ENCODE measurements at places on chromosomes 2 and 18. TPM values are rescaled to one million over a fixed set of nuclear protein-coding genes. Genes with fewer than 3 reads are reported as not detected.

Gene ZSWIM2
- total RNA-seq = 1.2 TPM

Gene ANKRD62
- total RNA-seq = 0.16 TPM

Gene SLC5A7
- total RNA-seq = 0.94 TPM

Gene CNDP1
- total RNA-seq = 0.16 TPM

Gene CHRNG
- total RNA-seq = 0.16 TPM

Gene SLC11A1
- 1.7 TPM for total RNA-seq

Gene RBKS
- total RNA-seq = 1.2 TPM

GRCh38 chr2:29147963-29148362, 32.7 kb downstream of the CLIP4 start:
- no peak for DNase-seq

DNA sequence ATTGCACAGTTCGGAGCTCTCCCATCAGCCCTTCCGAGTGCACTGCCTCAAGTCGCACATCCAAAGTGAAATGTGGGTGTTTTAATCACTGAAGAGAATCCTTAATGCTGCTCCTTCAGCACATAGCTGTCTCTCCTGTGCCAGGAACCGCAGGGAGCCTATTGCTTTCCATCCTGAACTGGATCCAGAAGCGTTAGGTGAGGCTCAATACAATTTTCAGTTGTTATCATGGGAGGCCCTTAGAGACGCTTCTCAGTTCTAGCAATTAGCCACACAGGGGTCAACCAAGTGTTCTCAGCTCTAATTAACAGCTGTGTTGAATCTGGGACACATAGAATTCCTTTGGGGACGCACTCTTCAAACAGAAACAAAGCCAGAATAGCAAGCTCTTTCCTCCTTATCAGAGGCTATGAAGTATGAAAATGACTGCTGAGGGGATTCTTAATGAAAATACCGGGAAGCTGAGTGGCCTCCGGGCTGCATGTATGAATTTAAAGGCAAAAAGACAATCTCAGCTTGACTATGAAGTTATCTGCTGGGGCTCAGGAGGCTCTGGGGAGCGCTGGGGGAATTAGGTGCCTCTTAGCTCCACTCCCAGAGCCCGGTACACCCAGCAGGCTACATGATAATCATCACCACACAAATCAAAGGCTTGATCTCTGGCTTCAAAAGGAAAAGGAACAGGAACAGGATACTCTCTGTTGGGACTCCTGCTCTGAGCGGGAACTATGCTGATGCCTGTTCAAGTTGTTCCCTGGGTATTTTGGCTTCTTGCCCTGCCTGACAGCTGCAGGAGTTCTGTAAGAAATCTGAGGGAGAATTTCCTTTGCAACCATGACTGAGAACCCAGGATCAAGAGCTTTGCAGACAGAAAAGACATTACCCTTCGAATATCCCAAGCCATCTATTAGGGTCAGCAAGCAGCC, 55.4 kb upstream of the NCOA1 start:
- peak; percentile 27 for DNase-seq

- DNase-seq = no peak
Measured at GRCh38 chr2:141499123-141499522, 631.7 kb downstream of the LRP1B start.

- DNase-seq = no peak
Measured at GRCh38 chr2:159680692-159681091, 31.6 kb upstream of the MARCHF7 start.

- no peak for DNase-seq
Measured at GRCh38 chr2:12201369-12201768, 454.9 kb downstream of the LPIN1 start.

DNA sequence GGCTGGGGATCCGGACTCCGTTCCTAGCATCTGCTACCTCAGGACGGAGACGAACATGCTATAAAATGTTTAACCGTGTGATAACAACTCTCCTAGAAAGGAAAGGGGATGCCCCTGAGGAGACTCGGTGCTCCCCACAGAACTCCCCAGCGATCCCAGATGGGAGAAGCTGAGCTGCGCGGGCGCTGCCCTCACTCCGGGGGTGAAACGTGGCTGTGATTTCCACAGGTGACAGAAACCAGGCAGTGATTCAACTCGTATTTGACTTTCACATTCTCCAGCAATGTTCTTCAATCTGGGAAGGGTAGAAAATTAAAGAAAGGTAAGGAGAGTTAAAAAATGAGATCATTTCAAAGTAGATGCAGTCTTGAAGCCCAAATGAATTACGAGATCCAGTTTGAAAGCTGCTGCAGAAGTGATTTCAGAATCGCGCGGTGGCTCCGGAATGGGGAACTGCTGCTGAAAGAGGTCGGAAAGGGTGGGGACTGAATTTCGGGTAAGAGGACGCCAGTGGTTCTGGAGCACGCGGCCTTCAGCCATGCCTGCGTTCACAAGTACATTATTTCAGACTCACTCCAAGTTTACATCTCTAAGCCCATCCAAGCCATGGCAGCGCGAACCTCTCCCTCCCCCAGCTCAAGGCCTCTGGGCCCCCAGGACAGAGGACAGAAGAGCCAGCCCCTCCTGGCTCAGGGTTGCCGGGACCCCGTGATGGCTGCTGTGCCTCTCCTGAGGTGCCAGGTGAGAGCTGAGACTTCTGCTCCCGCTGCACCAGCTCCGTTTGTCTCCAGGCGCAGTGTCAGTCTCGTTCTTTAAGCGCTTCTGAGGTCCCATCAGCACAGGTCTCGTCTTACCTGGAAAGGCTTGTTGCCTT, 39.5 kb downstream of the ADNP2 start:
- DNase-seq = no peak

DNA sequence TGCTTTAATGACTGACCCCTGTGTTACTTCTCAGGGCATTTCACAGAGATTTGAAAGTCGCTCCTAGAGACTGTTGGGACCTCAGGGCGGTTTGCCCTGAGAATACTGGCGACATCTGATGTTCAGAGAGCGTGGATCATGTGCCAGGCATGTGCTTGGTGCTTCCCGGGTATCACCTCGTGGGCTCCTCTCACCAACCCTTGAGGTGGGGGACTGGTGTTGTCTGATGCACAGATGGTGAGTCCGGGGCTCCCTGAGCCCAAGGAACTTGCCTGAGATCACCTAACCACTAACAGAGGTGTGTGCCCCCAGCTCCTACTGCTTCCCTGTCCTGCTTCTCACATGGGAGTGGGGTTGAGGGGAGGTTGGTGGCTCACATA, 16.2 kb downstream of the ATOH8 start:
- DNase-seq = no peak

DNA sequence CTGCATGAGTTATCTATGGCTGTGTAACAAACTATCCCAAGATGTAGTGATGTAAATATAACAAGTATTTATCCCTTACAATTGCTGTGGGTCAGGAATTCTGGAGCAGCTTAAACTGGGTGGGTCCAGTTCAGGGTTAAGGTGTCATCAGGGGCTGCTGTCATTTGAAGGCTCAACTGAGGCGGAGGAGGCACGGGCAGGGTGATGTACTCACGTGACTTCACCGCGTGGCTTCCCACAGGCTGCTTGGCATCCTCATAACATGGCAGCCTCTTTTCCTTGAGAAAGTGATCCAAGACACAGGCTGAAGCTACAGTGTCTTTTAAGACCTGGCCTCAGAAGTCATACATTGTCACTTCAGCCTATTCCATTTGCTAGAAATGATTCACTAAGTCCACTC, 125.8 kb downstream of the PTGR3 start:
- DNase-seq = no peak

GRCh38 chr2:33448220-33448899, 28.1 kb upstream of the RASGRP3 start:
- DNase-seq = no peak

GRCh38 chr18:23069481-23069880, 65.8 kb upstream of the CABLES1 start:
- DNase-seq = no peak

DNA sequence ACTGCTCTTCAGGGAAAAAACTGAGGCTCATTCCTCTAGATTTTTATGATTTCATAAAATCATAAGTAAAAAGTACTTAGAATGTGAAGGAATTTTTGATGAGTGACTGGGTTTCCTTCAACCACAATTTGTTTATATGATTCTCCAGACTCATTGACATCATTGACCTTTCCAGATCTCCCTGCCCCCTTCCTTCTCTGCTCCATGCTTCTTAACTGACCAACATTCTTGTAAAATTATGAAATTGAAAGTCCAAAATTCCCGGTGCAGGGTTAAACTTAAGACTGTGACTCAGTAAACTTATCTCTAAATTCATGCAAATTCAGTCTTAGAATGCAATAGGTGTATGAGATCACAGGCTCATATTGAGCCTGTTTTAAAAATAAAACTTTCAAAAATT, 648.9 kb downstream of the TDRD15 start:
- DNase-seq = no peak

- no peak for DNase-seq
Measured at GRCh38 chr2:148023861-148024260, 3.0 kb downstream of the MBD5 start.

DNA sequence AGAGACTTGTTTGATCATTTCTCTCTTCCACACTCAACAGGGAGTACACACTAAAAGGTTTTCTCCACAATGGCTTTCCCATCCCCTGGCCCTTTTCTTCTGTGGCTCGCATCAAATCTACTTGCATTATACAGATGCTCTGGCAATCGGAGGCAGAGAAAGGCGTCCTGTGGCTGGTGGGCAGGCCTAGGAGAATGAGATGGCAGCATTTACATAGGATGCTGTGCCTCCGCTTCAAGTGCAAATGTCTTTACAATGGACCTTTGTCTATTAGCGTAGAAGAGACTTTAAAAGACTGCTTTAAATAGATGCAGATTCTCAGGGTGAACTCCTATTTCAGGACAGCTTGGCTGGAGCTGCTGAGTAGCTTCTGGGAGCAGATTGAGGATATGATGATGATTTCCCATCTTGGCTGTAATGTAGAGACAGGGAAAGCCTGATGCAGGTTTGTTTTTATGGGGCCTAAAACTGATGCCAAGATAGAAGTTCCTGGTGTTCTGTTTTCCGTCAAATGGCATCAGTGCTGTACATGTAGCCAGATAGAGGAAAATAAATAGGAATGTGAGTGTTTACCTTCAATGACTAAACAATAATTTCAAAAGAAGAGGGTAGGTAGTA, 423.4 kb downstream of the RND3 start:
- DNase-seq = no peak

GRCh38 chr2:179596018-179596417, 265.4 kb downstream of the ZNF385B start:
- no peak for DNase-seq

GRCh38 chr18:62918361-62918760, 203.0 kb downstream of the PHLPP1 start:
- DNase-seq = no peak

GRCh38 chr2:152380261-152381055, 45.5 kb downstream of the FMNL2 start:
- DNase-seq = no peak
